CD4-positive, CD25-positive, alpha-beta regulatory T cell (primary cell): ENCODE measurements at places on chromosomes 1 and 21.
A peak's percentile ranks its signal among the peaks of the same experiment; 100 is the strongest.

- DNase-seq, result no peak
Observed at GRCh38 chr21:34023691-34024373, 49.5 kb upstream of the MRPS6 start.

GRCh38 chr21:32770871-32771523 lies 558 bp downstream of the PAXBP1 start:
- peak; percentile 75 for DNase-seq

- no peak for DNase-seq
Observed at GRCh38 chr1:43978551-43979260, at the start of gene B4GALT2. Gene B4GALT2, plus strand, starts transcription at chr1:43979210. Its CDS starts 1,951 bp downstream, at chr1:43981161.

DNA sequence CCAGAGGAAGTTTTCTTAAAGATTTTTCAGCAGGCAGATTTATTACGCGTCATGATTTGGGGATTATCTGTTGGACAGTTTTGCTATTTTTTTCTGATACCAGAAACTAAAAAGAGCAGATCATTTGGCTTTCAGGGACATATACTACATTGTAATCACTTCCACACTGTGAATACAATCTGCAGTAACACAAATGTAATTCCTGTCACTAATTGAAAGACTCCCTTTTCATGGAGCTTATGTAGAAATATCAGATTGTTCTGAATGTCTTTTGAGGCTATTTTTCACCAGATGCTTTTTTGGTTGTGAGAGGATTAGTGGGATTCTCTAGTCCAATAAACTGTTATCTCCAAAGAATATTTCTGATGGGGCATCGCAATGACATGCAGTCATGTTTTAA lies 464.2 kb downstream of the DISC1 start:
- DNase-seq, result no peak

DNA sequence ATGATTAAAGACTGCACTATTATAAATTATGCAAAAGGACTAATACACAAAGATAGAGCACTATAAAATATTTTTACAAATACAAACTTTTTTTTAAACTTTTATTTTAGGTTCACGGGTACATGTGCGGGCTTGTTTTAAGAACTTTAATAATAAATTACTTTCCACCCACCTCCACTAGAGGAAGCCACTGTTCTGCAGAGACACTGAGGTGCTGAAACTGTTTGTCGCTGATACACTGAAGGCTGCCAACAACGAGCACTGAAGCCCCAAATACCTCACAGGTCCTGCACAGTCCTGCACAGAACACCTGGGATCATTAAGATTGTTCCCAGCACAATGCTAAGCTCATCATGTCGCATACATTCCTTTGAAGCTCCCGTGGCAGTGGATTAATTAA lies 19.9 kb downstream of the COA6 start:
- peak; percentile 46 for DNase-seq

- peak; percentile 76 for DNase-seq
Observed at GRCh38 chr1:40312238-40313205, 4.6 kb downstream of the COL9A2 start.

DNA sequence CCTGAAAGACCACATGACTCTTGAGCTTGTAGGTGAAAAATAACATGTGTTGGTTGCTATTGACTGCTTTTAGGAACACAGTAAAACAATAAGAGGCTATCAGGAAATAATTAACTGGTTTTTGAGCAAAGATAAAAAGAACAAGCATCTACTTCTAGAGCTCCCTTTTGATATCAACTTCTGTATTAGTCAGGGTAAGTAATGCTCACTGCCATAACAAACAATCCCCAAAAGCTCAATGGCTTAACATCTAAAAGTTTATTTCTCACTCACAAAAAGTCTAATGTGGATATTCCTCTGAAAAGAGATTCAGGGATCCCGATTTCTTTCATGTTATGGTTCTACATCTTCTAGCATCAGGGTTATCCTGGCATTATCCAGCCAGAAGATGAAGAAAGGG lies 25.3 kb upstream of the PROX1 start:
- no peak for DNase-seq

DNA sequence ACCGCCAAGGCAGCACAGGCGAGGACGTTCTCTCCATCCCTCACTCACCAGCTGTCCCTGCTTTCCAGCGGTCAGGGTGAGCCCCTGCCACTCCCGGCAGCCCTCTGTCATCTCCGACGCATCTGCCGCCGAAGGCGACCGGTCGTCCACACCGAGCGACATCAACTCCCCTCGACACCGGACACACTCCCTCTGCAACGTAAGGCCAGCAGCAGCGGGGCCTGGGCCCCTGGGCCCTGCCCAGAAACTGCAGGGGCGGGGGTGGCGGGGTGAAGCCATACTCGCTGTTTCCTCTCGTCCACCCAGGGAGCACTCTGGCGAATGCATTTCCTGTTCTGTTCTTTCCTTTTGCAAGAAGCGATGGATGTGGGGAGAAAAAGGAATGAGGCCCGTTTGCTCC lies 93.4 kb upstream of the TMEM51 start:
- DNase-seq, result no peak

GRCh38 chr1:38031513-38031866 lies 15.1 kb downstream of the POU3F1 start:
- DNase-seq, result no peak

GRCh38 chr1:25485536-25486411 lies 55.1 kb downstream of the MACO1 start:
- no peak for DNase-seq

GRCh38 chr1:204647114-204647804 lies 38.3 kb downstream of the LRRN2 start:
- DNase-seq, result peak; percentile 59

DNA sequence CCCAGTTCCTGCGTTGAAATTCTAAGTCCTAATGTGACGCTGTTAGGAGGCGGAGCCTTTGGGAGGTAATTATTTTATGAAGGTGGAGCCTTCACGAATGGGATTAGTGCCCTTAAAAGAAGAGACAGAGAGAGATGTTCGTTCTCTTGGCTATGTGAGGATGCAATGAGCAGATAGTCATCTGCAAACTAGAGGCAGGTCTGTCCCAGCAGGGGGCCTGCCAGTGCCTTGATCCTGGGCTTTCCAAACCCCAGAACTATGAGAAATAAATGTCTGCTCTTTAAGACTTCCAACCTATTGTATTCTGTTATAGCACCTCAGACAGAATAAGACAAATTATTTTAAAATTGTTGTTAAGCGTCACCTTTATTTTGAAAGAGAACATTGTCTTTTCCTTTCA lies 123.1 kb upstream of the KCNJ6 start:
- DNase-seq, result no peak

DNA sequence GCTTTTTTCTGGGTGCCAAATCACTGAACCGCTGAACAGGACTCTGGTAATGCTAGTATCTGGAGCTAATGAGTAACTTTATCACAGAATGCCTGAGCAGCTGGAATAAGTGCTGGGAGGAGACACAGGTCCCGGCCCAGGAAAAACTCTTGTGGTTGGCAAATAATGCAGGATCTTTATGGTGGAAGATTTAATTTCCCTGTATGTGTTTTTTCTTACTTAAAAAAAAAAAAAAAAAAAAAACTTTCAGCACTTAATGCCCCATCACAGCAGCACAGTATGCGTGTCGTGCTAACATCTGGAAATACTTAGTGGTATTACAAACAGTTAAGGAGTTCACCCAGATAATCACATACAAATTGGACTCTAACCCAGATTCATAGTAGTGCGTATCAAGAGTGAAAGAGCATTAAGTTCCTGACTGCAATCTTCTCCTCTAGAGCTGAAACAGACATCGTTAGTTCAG lies 220.7 kb downstream of the TOMM20 start:
- DNase-seq, result no peak

DNA sequence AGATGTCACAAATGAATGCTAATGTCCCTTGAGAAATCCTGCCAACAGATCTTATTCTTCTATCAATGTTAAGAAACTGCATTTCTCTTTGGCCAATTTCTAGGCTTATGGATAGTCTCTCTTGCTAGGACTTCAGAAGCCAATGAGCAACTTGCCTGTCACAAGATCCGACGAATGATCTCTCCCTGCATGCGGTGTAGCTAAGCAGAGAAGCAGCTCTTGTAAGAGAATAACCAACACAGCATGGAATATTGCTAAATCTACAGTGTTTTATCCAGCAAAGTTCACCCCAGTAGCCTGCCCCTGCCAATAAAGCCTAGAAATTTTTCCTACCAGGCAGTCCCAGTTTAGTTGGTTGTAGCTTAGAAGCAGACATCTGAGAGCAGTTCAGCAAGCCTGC lies 2.1 kb upstream of the SLC44A5 start:
- no peak for DNase-seq
